Activated naive CD4-positive, alpha-beta T cell treated with anti-CD3 and anti-CD28 coated beads for 36 hours (primary cell): ENCODE measurements at places on chromosomes 2 and 18. TPM values are rescaled to one million over a fixed set of nuclear protein-coding genes. Genes with fewer than 3 reads are reported as not detected.

Gene OR6B2
- total RNA-seq, result not detected

Gene FAHD2A
- total RNA-seq, result 49.3 TPM

Gene ARHGEF4
- total RNA-seq, result 3.3 TPM

Gene EDAR
- total RNA-seq, result 1.3 TPM

- DNase-seq, result no peak
These were observed 28.8 kb downstream of the SH3BP4 start for GRCh38 chr2:234980451-234981187.

DNA sequence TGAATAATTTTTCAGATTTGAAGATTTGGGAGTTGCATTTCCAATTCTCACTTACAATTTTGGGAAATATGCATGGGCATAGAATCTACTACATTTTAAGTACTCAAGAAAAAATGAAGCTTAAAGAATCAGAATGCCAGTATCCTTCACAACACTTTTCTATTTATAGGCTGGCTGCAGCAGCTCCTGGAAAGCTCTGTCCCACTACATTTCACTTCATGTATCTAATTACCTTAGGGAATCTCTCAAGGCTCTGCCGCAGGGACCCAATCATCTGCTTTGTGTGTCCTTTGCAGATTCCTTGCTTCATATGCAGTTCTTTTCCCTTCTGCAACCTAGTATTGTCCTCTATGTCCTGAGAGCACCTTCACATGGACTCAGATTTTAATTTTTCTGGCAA is 102.9 kb downstream of the NUP35 start:
- DNase-seq, result no peak

DNA sequence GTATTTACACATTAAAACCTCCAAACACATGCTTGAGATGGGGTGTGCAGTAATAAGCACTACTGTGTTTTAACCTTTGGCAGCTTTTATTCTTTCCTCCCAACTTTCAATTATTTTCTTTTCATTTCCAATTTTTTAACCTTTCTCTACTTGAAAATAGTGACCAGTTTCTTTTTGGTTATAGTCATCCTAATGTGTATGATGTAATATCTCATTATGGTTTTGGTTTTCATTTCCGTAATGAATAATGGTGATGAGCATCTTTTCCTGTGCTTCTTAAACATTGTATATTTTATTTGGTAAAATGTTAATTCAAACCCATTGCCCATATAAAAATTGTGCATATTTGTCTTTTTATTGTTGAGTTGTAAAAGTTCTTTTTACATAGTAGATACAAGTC is 103.5 kb downstream of the BMPR2 start:
- no peak for DNase-seq

- DNase-seq, result peak; percentile 77
These were observed 762 bp upstream of the GAD1 start for GRCh38 chr2:170815746-170816503.

DNA sequence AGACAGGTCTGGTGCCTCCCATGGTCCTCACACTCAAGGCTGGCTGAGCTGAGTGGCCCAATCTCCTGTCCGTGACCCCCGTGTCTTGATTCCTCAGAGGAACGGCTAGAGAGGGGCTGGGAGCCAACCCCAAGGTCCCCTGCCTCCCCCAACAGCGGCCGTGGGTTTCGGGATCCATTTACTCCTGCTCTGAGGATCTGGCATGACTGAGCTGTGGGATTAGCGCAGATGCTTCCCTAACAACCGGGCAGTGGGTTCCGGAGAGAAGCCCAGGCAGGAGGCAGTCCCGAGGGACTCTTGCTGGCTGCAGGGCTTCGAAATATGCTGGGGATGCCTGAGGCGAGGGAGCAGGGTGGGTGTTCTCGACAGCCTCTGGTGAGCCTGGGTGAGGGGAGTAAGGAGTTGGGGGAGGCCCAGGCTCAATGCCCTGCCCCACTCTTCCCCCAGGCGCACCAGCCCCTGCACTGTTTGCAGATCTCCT is 18.9 kb downstream of the GPR35 start:
- DNase-seq, result no peak

DNA sequence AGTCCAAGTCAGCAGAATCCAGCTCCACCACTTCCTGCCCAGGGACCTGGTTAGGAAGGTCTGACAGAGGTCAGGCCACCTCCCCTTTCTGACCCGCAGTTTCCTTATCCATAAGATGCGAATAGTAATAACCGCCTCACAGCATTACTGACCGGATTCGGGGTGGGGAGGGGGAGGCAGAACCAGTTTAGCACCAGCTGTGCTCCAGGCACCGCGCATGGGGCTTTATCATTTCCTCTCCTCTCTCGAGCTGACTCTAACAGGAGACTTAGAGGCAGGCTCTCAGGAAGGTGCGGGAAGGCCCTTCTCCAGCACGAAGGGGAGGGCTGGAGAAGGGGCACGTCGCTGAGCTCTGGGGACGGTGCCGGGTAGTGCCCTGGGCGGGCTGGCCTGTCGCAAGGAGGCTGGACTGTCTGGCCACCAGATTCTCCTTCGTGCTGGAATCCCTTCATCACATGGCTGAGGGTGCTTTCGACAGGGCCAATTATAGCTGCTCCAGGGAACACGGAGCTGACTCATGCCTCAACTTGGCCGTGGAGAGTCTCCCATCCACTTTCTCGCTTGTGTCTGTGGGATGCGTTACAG is 5.7 kb downstream of the EHD3 start:
- no peak for DNase-seq

GRCh38 chr18:78595924-78596573 is 383.6 kb upstream of the SALL3 start:
- no peak for DNase-seq

DNA sequence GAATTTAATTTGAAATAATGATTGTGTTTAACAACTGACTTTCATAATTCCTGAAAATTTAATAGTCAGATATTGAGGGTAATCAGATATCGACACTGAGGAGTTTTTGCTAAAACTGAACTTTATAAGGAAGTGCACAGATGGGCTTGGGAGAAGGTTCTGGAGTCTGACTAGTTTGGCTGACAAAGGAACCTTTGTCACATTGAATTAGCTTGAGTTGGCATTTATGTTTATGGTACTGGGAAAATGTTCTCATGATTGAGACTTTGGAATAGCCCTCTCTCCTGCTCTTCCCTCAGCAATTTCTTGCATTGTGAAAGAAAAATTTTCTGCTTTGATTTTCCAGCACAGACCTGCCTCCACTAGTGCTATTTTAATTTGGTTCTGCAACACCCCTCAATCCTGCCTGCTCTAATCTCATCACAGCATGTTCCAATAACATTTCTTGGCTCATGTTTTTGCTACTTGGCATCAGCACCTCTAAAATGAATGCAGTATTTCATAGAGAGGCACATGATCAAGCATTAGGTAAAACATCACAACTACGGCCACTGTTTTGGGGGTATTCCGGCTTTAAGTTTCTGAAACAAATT is 133.9 kb upstream of the FSHR start:
- DNase-seq, result no peak

DNA sequence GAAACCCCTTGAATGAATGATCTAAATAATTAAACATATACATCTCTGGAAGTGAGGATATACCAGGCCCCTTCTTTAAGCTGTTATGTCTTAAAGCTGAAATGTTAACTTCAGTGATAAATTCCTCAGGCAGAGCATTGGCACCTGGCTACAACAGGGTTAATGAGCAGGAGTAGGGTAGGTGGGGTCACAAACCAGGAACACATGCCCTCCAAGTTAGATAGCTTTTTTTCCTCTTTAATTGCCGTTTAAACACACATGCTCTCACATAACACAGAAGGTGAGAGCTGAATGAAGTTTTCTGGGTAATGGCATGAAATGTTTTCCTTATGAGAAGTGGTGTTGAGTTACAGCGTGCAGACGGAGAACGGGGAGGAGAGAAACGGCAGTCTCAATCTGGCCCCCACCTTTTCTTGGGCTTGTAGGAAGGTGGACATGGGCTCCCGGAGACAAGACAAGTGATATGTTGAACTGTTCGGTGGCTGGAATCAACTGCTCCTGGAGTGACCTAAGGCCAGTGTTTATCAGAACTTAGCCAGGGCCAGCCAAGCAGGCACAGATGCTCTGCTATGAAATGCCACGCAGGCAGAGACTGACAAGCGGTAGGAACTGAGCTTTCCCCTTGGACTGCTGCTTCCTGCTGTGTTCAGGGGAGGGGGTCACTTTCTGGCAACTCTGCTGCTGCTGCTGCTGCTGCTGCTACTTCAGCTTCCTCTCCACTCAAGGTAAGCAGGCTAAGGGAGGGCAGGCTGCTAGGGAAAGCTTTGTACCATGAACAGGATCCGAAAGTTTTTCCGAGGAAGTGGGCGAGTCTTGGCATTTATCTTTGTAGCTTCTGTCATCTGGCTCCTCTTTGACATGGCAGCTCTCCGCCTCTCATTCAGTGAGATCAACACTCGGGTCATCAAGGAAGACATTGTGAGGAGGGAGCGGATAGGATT is at the start of gene GALNT5:
Gene GALNT5, plus strand, starts transcription at position 394 of the 941 bp plus-strand sequence. Its CDS starts 378 bp downstream, at position 772.
- DNase-seq, result no peak

- DNase-seq, result no peak
These were observed 299.0 kb upstream of the FBXO11 start for GRCh38 chr2:48205137-48205798.

GRCh38 chr2:120791243-120791961 is 55.7 kb downstream of the GLI2 start:
- DNase-seq, result no peak
